ENCODE measurements at places on chromosomes 4 and X. TPM values are rescaled to one million over a fixed set of nuclear protein-coding genes. Genes with fewer than 3 reads are reported as not detected.

CYLC1 gene
- not detected for total RNA-seq

RBMXL3 gene
- total RNA-seq, result not detected

CTAG1A gene
- total RNA-seq, result not detected

TBC1D9 gene
- total RNA-seq, result 30.0 TPM

PPARGC1A gene
- 112 TPM for total RNA-seq

CXorf65 gene
- total RNA-seq, result not detected

STK26 gene
- total RNA-seq, result 21.7 TPM

JCHAIN gene
- 1.0 TPM for total RNA-seq

PNMA6A gene
- 2.1 TPM for total RNA-seq

DDX53 gene
- total RNA-seq, result not detected

ZDHHC15 gene
- total RNA-seq, result 2.9 TPM

ABLIM2 gene
- total RNA-seq, result 44.2 TPM

JAKMIP1 gene
- not detected for total RNA-seq

FGA gene
- total RNA-seq, result not detected

RRH gene
- total RNA-seq, result not detected

- DNase-seq, result peak; percentile 33
Observed at GRCh38 chr4:138310991-138311390, 68.8 kb upstream of the SLC7A11 start.

GRCh38 chrX:149848855-149849254 lies 32.1 kb upstream of the MAGEA8 start:
- DNase-seq, result no peak

GRCh38 chr4:175514174-175514573 lies 297.9 kb downstream of the GPM6A start:
- DNase-seq, result no peak

DNA sequence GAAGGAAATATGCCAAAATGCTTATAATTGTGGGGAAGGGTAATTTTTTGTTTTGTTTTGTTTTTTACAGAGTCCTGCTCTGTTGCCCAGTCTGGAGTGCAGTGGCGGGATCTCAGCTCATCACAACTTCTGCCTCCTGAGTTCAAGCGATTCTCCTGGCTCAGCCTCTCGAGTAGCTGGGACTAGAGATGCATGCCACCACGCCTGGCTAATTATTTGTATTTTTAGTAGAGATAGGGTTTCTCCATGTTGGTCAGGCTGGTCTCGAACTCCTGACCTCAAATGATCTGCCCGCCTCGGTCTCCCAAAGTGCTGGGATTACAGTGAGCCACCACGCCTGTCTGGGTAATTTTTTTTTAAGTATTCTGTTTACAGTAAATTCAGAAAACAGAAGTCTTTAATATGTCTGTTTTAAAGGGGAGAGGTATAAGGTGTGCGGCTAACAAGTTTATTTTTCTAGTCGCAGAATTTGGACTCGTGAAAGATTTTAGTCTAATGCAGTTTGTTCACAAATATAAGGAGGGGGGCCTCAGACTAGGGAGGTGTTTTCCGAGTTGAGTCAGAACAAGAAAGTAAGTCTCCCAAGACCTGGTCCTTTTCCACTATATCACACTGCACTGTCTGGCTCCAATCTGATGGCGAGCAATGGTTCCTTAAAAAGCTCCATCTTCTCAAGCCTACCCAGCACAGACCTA lies 1.5 kb downstream of the ACSL1 start:
- no peak for DNase-seq

GRCh38 chrX:20951016-20951810 lies 423.0 kb upstream of the CNKSR2 start:
- no peak for DNase-seq

- DNase-seq, result peak; percentile 71
Observed at GRCh38 chr4:75940692-75941253, at the start of gene NAAA. NAAA (minus strand) TSS chr4:75941013; CDS start chr4:75940949, 64 bp downstream.

DNA sequence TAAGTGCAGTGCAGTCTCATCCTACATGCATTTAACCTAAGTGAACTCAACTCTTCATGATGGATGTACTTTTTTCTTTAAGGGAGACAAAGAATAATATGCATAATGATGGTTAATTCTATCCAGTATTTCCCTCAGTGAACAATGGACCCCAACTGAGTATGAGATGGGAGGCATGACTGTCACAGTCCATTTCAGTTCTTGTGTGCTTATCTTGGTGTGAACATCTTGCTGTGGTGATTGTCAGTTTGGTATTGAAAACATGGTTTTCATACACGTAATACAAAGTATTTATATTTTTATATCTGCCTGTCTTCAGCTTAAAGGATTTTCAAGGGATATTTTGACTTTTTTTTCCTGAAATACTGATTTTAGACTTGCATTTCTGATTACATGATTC lies 72.0 kb upstream of the NDUFC1 start:
- DNase-seq, result no peak

- DNase-seq, result peak; percentile 21
Observed at GRCh38 chr4:16692524-16692923, 205.9 kb downstream of the LDB2 start.

DNA sequence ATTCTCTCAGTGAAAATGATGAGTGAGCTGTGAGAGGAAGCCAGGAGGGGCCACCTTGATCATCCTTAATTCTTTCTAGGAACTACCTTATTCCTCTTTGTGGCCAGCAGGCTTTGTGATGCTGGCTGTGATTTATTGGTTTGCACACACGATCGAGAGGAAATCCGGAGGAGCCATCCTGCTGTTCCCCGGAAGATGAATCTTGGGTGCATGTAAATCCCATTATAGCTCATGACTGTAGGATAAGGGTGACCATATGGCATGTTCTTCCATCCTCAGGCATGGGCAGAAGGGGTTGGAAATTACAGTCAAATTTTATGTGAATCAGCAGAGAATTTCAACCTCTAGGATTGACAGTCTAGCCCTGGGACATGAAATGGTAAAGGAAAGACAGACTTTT lies 254.5 kb downstream of the UNC5C start:
- DNase-seq, result no peak

- no peak for DNase-seq
Observed at GRCh38 chr4:107220976-107221375, 184.9 kb upstream of the DKK2 start.

DNA sequence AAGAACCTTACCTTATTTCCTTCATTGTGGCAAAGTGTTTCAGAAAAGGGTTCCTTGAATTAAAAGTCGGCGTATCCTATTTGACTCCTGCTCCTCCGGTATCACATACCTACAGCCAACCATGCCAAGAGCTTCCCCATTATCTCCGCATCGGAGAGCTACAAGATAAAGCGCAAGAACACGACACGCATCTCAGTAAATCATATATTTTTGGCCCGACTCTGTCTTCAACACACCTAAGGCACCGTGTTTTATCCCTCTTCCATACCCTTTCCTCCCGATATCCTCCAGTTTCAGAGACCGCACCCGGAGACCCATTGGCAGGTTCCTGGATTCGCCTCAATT lies 497 bp upstream of the THAP9 start:
- no peak for DNase-seq

GRCh38 chrX:71998836-71999509 lies 88.3 kb downstream of the NHSL2 start:
- DNase-seq, result peak; percentile 49

- DNase-seq, result no peak
Observed at GRCh38 chrX:46634577-46634976, 61.0 kb downstream of the CHST7 start.

GRCh38 chr4:112951362-112952312 lies 97.8 kb upstream of the ANK2 start:
- peak; percentile 25 for DNase-seq

DNA sequence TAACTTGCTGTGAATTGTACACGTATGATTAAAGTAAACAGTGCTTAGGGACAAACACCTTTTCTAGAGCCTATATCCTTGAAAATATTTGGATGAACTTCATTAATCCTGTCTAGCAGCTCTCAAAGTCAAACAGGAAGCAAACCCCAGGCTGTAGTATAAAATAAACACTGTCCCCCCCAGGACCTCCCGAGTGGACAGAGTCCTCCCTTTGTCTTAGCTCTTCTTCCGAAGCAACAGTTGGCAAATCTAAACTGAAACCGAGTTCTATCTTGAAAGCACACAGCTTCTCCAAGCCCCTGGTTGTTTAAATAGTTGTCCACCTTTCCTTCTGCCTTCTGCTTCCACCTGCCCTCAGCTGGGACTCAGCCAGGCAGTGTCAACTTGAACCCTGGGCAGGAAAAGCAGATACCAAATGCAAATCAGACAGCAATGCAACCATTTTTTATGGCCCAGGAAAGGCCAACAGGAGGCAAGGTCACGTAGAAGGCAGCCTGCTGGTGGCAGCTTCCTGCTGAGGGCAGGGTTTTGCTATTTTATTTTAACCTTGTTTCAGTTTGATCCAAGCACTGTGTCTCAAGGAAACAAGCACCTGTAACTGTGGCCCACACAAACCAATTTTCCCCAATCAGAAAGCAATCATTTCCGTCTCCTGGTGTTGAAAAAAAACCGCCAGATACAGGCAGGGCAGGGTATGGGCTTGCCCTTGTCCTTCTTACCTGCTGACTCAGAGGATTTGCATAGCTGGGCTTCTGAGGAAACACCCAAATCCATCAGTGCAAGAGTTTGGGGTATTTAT lies 110.3 kb upstream of the KIT start:
- no peak for DNase-seq

GRCh38 chr4:48223633-48224295 lies 45.9 kb downstream of the TEC start:
- no peak for DNase-seq

DNA sequence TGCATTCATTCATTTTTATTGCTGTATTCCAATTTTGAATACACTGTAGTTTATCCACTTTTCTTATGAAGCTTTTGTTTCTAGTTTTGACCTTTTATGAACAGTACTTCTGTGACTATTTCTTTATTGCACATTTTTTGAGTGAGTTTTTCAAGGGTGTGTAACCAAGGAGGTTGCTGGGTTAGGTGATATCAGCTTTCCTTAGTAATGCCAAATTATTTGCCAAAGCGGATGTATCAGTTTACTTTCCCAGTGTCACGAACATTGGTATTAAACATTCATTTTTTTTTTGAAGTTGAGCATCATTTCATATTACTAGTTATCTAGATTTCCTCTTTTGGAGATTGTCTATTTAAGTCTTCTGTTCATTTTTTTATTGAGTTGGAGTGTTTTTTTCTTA lies 32.9 kb downstream of the STIM2 start:
- DNase-seq, result no peak

GRCh38 chr4:13912966-13913365 lies 285.4 kb upstream of the BOD1L1 start:
- DNase-seq, result no peak

DNA sequence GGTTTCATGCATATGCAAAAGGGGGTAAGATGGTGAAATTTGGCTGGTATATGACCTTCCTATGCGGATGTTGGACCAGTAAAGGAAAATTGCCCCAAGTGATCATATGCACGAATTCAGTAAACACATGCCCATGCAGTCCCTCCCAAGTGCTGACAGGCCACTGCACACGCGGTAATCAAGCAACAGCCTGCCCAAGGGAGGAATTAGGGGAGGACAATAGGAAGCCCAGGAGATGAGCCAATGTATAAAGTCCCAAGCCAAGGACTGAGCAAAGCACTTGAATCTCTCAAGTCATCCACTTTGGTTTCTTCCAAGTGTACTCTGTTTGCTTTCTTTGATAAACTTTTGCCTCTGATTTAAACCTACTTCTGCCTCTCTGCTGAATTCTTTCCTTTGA lies 21.1 kb downstream of the MAGEB16 start:
- DNase-seq, result no peak

DNA sequence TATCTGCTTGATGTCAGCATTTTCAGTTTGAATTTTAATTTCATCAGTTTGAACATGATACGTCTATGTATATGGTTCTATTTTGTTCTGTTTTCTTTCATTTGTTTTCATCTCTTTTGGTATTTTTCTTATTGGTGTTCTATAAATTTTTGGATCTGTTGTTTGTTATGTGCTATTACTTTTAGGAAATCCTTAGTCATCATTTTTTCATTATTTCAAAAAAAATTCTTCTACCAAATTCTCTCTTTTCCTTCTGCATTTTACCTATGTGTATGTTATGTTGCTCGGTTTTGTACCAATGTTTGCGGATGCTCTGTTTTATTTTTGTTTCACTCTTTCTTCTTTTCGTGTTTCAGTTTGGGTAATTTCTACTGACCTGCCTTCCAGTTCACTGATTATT lies 32.8 kb downstream of the NPY2R start:
- no peak for DNase-seq

GRCh38 chrX:46573331-46573891 lies at the start of gene CHST7:
CHST7 (plus strand) TSS chrX:46573765; CDS start chrX:46573932, 167 bp downstream.
- peak; percentile 69 for DNase-seq

DNA sequence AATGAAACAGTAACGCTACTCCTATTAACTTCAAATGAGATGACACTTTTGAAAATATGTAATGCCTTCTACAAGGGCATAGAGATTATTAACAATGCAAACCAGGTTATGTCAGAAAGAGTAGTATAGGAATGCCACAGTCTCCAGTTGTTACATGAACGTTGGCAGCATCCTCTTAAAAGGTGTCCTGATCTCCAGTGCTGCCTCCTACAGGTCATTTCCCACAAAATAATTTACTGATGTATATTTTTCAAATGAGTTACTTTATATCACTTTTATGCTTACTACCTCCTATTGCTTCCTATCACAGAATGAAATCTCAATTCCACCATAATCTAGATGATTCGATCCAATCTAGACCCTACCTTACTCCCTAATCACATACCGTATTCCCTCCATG lies 195.2 kb upstream of the EPHA5 start:
- DNase-seq, result peak; percentile 3

DNA sequence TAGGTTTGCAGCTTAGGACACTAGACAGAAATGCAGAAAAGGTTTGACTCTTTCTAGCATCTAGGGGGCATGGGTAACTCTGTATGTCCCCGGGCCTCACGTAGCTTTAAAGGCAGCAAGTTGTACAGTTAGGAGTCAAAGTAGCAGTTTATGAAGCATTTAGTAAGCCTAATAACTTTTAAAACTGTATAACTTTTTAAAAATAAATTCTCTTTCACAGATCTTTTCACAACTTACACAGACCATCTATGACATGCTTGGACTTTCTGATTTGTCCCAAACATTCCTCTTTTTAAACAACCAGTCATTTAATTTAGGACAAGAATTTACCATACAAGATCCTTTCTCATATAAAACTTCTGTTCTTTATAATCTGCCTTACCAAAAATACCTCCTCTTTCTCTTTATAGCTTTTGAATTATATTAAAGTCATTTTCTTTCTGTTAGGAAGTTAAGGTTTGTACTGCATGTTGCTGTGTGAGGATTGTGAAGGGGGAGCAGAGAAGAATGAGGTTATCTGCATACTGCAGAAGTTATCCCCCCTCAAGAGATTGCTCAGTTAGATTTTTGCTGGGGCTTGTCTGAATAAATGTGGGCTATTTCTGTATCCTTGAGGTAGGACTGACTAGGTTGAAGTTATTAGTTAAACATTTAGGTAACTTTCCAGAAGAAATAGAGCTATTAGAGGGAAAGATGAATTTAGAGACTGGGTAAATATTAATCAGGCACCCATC lies 94.3 kb downstream of the CPE start:
- no peak for DNase-seq

DNA sequence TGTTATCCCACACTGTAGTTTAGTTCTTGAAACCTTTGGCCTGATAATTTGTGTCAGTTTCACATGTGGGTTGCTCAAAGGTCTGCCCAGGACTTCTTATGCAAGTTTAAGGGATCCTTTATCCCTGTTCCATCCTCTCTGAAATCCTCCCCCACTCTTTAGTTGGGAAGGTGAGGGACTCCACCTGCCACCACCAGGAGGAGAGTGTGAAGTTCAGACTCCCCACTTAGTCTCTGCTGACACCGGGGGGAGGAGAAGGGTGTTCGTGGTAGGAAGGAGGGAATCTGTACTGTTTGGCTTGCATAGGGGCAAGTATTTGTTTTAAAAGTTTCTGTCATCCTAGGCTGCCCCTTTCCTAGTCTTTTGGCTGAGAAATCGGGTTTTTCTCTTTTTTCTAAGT lies 211.8 kb downstream of the PPP4R3C start:
- DNase-seq, result no peak

GRCh38 chrX:123920105-123920785 lies 41.3 kb upstream of the STAG2 start:
- DNase-seq, result no peak

Measured in tongue (tissue), 3 donors.